ENCODE measurements at places on chromosomes 1 and 21. TPM values are rescaled to one million over a fixed set of nuclear protein-coding genes. Genes with fewer than 3 reads are reported as not detected.

Gene TBX15
- total RNA-seq = 0.37 TPM

DNA sequence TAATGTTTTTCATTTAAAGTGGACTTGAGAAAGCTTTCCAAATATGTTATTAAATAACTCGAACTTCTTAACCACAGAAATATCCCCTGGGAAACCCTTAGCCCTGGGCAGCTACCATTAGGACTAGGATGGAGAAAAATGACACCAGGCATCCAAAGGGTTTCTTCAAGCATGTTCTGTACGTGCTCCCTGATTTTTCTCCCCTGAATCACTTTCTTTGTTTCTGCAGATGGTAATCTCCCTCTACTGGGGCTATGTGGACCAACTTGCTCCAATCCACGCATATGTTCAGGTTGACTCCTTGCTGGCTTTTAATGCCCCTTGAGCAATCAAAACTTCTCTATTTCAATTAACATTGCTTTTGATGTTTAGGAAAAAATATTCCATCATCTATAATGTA, 312.7 kb upstream of the C1orf87 start:
- DNase-seq = no peak

Gene AGBL4
- total RNA-seq = not detected

- DNase-seq = peak; percentile 53
Measured at GRCh38 chr1:7726623-7727022, 44.5 kb upstream of the VAMP3 start.

DNA sequence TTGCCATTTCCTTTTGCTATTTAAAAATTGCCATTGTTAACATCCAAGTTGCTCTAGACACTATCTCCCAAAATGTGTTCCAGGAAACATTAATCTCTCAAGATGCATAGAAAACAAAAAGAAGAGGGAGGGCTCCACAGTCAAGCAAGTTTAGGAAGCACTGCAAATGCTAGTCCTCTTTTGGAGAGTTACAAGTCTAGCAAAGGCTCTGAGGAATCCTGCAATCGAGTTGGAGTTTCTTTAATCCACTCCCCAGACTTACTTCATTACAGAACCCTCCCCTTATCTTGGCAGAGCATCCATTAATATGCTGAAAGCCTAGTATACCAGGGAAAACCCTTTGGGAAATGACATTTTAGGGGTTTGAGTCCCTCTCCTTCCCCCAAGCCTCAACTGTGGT, 147.9 kb downstream of the SYF2 start:
- DNase-seq = no peak

GRCh38 chr1:155085504-155086127, 7.0 kb downstream of the EFNA3 start:
- DNase-seq = peak; percentile 88

Gene DNAI4
- total RNA-seq = not detected

GRCh38 chr1:183780757-183781156, 24.2 kb upstream of the RGL1 start:
- no peak for DNase-seq

DNA sequence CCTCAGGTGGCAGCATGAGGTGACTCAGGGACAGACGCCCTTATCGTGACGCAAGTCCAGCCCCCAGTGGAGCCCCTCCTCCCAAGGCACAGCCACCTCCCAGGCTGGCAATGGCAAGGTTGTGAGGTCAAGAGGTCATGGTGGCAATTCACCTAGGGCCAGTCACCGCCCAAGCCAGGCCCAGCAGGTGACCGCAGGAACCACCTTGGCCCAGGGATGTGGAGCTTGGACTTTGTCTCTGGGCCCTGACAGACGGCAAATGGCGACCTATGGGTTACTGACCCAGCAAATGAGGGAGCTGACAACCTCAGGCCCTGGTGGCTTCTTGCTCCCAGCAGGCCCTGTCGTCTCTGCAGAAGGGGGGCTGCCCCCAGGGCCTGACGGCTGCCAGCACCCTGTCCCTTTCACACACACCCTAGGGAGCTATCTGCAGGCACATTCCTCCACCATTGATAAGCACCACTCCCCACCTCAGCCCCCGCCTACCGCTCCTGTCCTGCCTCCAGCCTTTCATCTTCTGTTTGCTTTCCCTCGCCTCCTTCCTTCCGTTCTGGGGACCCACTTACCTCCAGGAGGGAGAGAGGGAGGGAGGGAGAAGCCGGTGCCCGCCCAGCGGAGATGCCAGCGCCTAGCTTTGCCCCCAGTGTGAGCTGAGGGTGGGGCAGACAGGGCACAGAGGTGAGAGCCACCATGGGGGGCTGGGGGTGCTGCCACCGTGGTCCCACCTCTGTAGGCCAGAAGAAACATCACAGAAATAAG, 12.1 kb downstream of the EPHA2 start:
- peak; percentile 90 for DNase-seq

Data from stomach (tissue), 19 donors.